ENCODE measurements at places on chromosomes 12 and 14.

DNA sequence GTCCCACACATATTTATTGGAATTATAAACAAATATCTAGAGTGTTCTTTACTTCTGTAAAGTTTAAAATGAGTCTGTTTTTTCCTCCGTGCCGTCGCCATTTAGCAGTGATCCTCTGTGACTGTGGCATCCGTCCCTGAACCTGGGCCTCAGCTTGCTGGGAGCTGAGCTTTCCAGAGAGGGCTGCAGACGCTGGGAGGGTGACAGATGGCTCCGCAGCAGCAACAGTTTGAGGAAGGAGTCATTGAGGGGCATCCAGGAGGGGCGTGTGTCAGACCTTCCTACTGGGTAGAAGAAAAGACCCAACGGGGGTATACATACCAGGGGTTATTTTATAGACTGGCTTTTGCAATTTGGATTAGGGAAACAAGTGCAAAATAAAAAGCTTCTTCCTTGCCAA is 47.9 kb downstream of the NEUROD4 start:
- no peak for DNase-seq

DNA sequence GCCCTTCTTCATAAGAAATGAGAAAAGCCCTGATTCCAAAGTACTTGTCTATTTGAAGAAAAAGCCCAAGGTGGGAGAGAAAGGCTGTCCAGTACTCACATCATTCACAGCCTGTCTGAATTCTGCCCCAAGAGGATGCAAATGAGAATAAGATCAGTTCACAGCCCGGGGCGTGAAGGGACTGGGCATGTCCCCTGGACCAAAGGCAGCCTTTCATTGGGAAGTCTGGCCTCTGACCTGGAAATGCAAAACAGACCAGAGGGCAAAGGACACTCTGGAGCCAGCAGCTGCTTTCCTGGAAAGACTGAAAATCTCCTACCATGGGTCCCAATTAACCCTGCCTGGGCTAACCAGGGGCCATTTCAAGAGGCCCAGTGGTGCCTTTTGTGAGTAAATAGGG is 191.2 kb upstream of the PELI2 start:
- DNase-seq, result no peak

DNA sequence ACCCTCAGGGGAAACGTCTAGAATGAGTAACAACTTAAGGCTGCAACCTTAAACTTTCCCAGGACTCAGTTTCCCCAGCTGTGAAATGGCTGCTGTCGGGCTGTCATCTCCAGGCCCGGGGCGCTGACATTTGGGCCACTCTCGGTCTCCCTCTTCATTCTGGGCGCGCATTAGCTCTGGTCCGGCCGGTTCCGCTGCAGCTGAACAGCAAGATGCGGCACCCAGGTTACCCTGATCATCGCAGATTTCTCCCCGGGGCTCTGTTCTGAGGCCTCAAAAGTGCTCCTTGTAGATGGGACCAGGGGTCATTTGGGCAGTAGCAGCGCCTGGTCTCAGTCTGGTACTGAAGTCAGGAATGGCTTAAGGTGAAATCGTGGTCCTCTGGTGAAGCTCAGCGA is 890 bp upstream of the BCL7A start:
- DNase-seq, result no peak

GRCh38 chr14:21024585-21025370 is at the start of gene NDRG2:
NDRG2 (minus strand) TSS chr14:21025061; CDS start chr14:21023315, 1,746 bp downstream.
- peak; percentile 28 for DNase-seq

DNA sequence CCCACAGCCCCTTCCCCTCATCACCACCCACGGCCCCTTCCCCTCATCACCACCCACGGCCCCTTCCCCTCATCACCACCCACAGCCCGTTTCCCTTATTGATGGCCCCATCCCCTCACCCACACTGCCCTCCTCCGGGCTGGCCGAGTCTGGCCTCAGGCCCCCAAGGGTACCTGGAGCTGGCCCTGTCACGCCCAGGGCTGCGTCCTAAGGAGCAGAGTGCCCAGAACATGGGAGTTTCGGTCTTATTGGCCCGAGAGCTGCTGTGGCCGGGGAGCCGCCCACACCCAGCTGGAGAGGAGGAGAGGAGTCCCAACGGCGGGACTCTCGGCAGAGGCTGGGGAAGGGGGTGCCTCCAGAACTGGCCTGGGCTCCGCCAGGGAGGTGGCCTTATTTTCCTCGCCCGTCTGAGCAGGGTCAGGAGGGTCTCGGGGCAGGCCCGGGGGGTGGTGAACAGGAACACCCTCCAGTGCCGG is 182.3 kb downstream of the KIF26A start:
- no peak for DNase-seq

GRCh38 chr14:99602054-99602787 is 1.8 kb downstream of the CCDC85C start:
- peak; percentile 16 for DNase-seq

DNA sequence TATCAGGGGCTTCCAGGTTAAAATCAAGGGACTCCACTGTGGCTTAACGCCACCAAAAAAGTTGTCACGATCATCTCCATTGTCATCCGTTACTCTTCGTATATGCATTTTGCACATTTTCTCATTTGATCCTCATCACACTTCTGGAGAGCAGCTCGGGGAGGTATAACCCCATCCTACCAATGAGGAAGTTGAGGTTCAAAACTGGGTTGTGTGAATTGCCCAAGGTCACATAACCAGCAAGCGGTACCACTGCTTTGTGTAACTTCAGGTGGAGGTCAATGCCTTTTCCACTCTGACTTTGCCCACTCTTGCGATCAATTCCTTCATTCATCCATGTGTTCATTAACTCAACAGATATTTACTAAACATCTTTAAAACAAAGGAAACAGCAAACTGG is 71.1 kb upstream of the CCND2 start:
- DNase-seq, result no peak

DNA sequence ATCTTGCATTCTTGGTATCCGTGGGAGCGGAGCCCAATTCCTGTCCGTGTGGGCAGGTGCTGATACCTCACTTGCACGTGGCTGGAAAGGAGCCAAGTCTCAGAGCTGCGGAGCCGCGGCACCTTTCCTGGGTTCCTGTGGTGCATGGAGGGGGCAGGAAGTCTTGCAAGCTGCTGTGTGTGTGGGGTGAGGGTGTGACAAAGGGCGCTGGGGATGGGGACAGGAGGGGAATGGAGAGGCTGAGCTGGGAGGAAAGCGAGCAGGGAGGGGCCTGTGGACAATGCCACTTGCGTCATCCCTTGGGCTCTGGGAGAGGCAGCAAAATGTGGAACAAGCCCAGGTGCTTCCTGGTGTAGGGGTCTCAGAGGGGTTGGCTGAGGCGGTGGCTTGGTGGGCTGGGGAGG is 86.7 kb downstream of the CALM1 start:
- DNase-seq, result peak; percentile 54

GRCh38 chr12:111222523-111222922 is 146.4 kb downstream of the PHETA1 start:
- DNase-seq, result no peak

GRCh38 chr14:24171422-24172260 is at the start of gene REC8:
REC8 (plus strand) TSS chr14:24172080; CDS start chr14:24172553, 473 bp downstream.
- peak; percentile 95 for DNase-seq

DNA sequence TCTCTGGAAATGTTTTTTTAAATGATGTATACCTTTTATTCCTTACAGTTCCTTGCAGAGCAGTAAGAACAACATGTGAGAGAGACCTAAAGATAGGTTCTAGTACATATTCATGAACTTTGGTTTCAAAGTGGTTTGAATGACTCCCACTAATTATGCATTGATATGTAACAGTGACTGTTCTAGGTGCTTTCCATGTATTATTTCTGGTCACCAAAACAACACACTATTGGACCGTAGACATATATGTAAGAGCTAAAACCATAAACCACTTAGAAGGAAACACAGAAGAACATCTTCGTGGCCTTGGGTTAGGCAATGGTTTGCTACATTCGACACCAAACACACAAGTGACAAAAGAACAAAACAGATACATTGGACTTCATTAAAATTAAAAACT is 37.9 kb downstream of the SOX5 start:
- no peak for DNase-seq

GRCh38 chr14:68232300-68233055 is 412.9 kb downstream of the RAD51B start:
- DNase-seq, result no peak

GRCh38 chr14:100727086-100727872 is 587 bp downstream of the DLK1 start:
- no peak for DNase-seq

GRCh38 chr12:105214670-105215375 is 21.2 kb downstream of the APPL2 start:
- DNase-seq, result no peak

- DNase-seq, result no peak
Observed at GRCh38 chr12:70609739-70610491, 27.3 kb downstream of the PTPRB start.

- no peak for DNase-seq
Observed at GRCh38 chr14:61047021-61047420, 66.0 kb downstream of the SLC38A6 start.
